Astrocyte (in vitro differentiated cells and primary cell): ENCODE measurements at places on chromosomes 2 and 18.

GRCh38 chr2:74877781-74878433 lies 44.0 kb downstream of the HK2 start:
- no peak for DNase-seq

DNA sequence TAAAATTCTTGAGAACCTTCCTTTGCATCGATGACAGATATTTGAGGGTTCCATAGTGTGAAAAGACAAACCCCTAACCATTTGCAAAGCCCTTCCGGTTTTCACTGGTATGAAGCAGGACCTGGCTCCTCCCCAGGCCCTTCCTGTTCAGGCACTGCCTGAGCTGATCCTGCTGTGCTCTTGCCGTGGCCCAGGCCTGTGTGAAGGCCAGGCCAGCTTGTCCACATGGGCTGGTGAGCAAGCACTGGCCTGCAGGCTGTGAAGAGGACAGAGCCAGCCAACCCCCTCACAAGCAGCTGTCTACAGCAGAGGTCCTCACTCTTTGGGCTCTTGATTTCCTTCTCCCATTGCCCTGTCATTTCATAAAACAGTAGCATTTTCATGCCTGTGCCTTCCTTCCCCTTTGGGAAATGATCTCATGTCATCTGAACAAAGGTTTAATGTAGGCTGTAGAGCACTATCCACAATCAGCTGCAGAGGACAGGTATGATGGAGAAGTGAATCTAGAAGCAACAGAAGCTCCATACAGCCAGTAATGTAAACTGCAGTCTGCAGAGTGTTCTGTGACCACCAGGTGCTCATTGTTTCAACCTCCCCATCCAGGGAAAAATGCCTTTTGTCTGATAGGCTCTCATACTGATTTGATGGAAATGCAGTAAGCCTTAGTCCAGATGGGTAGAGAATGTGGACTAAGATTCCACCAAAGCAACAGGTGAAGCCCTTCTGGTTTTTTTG lies 19.8 kb downstream of the MPHOSPH10 start:
- DNase-seq: no peak

DNA sequence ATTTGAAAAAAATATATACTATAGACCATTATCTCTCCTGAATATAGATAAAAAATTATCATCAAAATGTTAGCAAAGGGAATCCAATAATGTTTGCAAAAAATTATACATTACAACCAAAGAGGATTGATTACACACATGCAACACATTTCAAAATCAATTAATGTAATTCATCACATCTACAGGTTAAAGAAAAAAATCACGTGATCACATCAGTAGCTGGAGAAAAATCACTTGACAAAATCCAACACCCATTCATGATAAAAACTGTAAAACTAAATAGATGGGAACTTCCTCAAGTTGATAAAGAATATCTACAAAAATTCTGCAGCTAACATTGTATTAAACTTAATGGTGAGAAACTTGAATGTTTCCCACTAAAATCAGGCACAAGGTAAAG lies 1047.5 kb upstream of the CNTNAP5 start:
- DNase-seq: no peak

DNA sequence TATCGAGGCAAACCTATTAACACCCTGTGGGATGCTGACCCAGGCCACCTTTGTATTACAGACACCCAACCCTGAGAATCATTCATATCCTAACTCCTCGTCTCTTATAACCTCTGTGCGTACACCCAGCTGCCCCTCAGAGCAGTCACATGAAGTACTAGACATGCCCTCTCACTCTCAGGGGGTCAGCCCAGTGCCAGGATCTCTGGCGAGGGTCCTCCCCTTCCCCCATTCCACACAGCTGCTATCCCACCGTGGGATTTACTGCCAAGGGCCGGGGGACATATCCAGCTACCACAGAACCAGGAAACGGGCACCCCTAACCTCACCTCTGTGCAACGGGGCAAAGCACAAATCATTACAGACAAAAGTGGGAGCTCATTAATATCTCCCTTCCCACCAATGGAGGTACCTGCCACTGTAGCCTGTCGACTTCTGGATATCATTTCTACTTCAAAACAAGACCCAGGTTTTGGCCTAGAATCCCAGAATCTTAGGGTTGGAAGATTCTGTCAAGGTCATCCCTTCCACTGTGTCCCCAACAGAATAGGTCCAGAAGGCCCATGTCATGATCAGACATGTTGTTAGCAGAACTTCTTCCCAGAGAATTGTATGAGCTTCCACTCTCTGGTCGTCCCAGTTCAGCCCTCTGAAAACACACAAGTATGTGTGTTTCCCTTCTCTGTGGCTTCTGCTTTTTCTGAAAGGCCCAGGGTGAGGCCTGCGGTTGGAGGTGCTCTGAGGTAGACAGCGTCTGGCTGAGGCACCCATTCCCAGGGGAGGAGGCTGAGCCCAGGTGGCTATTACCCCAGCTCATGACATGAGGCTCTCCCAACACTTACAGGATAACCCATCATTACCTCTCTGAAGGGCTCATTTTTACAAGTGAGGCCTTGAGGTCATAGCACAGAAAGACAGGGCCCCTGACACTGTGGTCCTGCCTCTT lies 1.7 kb downstream of the TMBIM1 start:
- DNase-seq: no peak

DNA sequence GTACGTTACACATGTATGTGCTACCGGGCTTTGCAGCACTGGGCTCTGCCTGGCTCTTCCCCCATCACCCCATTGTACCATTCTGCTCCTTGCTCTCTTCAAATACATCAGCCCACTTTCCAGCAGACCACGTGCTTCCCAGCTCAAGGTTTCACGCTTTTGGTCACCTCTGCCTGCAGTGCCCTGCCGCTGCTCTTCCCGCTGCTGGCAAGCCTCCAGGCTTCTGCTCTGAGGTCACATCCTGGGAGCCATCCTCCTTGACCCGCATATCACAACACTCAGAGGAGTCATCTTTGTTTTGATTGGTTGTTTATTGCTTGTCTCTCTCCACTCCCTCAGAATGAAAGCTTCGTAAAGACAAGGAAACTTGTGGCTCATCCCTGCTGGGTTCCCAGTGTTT lies 34.1 kb downstream of the KIF5C start:
- no peak for DNase-seq

DNA sequence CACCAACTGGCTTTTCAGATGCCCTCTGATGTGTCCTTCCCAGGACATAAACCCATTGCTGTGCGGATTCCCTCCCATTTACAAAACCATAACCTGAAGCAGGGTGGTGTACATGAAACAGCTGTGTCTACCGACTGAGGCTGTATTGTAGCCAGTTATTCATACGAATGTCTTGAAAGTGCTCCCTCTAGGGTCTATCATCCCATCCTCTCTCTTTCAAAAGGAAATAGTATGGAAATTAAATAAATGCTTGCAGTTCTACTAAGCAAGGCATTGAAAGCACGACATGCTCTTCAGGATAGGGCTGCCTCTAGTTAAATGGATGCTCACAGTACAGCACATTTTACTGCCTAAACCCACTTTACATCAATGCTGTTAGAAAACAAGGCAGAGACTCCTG lies 112.2 kb upstream of the PXDN start:
- no peak for DNase-seq

GRCh38 chr18:63947051-63947790 lies 1.9 kb upstream of the HMSD start:
- DNase-seq: no peak

GRCh38 chr2:197782126-197782525 lies 3.0 kb downstream of the BOLL start:
- DNase-seq: no peak

DNA sequence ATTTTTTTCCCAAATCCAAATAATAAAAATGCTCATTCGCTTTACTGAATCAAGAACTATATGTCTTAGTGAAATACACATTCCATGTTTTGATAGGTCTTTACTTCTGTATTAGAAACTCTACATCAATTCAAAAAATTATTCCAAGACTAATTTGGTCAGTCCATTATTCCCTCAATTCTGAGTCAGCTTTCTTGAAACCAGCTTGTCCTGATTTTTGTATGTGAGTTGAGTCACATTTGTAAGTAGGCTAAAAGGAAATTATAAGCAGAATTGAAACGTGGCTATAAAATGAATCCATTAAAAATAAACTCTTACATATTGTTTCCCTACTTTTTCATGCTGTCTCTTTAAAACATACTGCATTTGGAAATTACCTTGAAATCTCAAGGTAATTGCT lies 113.0 kb downstream of the DNER start:
- DNase-seq: peak; percentile 12

DNA sequence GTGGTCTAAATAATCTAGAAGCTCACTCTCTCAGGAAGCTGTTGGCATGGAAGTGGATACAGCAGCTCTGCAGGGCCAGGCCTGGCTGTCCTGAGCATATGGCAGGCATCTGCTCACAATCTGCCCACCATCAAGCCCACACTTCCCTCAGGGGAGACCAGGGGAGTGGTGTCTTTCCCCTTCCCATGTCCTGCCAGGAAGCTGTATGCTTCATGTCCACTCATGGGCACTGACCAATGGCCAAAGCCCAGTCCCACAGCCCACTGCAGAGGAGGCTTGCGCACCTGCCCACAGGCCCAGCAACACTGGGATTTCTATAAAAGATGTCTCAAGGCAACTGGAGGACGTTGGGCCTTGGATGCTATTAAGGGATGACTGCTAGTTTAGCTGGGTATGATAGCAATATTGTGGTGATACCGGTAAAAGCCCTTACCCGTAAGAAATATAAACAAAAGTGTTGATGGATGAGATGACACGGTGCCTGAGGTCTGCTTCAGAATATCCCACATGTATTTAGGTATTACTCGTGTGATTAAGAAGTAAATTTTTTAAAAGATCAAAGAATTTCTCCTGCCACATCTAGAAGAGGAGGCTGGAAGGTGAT lies 106.7 kb upstream of the CTDP1 start:
- DNase-seq: no peak

GRCh38 chr18:75211953-75212750 lies 1.6 kb downstream of the TSHZ1 start:
- DNase-seq: no peak

DNA sequence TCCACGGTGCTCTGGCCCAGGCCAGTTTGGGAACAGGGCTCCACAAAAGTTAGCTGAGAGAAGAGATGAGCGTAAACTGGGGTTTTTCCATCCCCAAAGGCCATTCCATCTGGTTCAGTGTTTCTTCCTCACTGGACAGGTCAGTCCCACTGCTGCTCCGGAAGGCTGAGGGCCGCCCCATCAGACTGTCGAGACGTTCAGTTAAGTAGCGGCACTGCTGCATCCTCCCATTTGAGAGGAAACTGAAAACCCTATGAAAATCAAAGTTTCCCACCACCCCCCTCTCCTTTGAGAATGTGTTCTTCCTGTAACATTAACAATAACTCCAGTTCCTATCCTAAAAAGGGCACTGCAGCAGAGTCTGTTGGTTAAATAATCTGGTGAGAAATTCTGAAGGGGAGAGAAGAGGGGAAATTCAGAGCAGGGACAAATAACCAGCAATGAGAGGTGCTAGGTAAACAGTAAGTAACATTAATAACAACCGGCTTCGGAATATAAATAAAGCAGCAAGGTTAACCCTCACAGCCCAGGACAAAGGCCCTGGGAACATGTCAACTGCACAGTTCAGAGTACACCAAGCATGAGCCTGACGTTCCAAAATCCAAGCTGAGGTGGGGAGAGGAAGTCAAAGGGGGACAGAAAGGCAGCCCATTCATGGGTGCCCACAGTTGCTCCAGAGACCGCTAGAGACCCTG lies 55.4 kb downstream of the UXS1 start:
- DNase-seq: no peak

DNA sequence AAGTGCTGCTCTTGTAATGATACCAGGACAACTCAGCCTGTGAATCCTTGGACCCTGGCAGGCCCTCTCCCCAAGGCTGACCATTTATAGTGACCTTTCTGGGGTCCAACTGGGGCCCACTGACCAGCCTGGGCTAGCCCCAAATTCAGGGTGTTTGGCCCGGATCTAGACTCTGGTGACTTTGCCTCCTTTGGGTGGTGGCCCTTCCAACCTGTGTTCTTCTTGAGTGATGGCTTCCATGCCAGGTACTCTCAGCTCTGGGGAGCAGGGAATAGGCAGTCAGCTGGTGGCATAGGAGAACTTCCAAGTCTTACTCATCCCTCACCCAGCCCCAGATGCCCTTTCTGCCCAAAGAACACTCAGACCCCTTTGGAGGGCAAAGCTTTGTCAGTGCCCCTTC lies 10.3 kb downstream of the MYO7B start:
- no peak for DNase-seq

DNA sequence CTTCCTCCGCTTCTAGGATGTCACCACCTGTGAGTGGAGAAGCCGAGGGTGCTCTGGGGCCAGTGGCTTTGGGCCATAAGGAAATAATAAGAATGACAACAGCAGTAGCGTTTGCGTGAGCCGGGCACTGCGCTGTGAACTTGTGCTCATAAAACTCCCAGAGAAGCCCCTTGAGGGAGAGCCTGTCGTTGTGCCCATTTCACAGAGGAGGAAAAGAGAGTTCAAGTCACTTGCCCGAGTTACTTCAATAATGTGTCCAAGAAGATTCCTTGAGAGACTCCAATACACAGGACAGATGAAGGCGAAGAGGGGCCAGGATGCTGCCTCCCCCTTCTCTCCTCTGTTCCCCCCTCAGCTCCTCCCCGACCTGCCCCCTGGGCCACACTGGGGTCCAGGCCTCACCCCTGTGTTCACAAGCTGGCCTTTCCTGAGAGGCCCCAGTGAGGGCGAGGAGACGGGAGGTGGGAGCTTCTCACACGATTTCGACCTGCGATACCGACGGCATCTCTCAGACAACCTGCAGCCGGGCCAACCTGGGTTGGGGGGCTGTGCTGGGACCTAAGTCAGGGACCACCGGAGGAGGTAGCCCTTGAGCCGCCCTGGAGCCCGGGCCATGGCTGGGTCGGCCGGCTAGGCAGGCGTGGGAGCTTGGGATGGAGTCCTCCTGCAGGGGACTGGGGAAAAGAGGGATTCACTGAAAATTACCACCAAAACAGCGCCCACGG lies 53.5 kb upstream of the UBE2F start:
- DNase-seq: no peak

GRCh38 chr18:62018759-62019041 lies 125.9 kb upstream of the RNF152 start:
- peak; percentile 29 for DNase-seq

- DNase-seq: no peak
Observed at GRCh38 chr2:27664154-27664574, 475 bp downstream of the SLC4A1AP start.

- no peak for DNase-seq
Observed at GRCh38 chr2:3534251-3534814, 15.0 kb upstream of the ADI1 start.

DNA sequence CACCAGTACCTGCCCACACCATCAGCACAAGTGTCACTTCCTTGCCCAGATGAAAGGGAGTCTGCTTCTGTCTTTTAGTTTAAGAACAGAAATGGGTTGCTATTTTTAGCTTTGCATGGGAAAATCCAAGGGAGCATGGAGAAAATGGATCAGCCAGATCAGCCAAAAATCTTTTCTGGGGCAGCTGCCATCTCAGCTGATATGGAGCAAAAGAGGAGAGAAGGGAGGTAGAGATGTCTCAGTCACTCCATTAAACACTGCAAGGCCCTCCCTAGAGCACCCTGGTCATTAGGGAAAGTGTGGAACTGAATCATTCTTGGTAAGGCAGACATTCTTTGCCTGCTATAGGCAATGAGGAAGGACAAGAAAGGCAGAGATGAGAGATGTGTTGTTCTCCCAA lies 79.9 kb downstream of the CTAGE1 start:
- peak; percentile 12 for DNase-seq
